ENCODE measurements at places on chromosomes 6 and 20.
A peak's percentile ranks its signal among the peaks of the same experiment; 100 is the strongest.

- DNase-seq = no peak
Measured at GRCh38 chr6:30005482-30005881, 55.6 kb upstream of the POLR1H start.

- no peak for DNase-seq
Measured at GRCh38 chr6:111558690-111559187, 46.9 kb downstream of the TRAF3IP2 start.

- DNase-seq = no peak
Measured at GRCh38 chr20:31857861-31858759, 12.2 kb downstream of the DUSP15 start.

- DNase-seq = no peak
Measured at GRCh38 chr6:31172973-31173384, 2.5 kb upstream of the POU5F1 start.

- DNase-seq = no peak
Measured at GRCh38 chr6:159508931-159509330, 184.1 kb downstream of the SOD2 start.

GRCh38 chr6:33384581-33385020 is 7.0 kb upstream of the KIFC1 start:
- DNase-seq = no peak

DNA sequence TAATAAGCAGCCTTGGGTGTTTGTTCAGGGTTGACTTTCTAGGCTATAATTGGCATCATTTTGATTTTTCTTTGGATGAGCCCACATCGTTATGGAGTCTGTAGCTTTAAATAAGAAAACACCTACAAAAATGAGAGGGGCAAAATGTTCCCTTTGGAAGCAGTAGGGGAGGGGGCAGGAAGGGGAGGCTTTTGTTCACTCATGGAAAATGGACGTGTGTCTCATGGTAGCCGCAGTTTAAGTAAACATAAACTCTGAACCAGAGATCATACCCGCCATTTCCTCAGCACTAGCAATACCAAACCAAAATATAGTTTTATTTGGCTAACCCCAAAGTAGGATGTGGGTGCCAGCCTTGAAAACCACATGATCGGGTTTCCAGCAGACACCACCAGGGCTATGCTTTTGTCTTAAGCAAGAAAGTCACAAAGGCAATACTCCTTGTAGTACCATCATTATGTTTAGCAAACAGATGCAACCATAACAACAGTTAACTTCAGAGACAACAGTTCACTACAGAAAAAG is 572.5 kb upstream of the JAG1 start:
- no peak for DNase-seq

GRCh38 chr6:130138909-130139242 is 83.9 kb downstream of the SAMD3 start:
- DNase-seq = no peak

- DNase-seq = no peak
Measured at GRCh38 chr6:41726876-41727275, 8.5 kb downstream of the TFEB start.

DNA sequence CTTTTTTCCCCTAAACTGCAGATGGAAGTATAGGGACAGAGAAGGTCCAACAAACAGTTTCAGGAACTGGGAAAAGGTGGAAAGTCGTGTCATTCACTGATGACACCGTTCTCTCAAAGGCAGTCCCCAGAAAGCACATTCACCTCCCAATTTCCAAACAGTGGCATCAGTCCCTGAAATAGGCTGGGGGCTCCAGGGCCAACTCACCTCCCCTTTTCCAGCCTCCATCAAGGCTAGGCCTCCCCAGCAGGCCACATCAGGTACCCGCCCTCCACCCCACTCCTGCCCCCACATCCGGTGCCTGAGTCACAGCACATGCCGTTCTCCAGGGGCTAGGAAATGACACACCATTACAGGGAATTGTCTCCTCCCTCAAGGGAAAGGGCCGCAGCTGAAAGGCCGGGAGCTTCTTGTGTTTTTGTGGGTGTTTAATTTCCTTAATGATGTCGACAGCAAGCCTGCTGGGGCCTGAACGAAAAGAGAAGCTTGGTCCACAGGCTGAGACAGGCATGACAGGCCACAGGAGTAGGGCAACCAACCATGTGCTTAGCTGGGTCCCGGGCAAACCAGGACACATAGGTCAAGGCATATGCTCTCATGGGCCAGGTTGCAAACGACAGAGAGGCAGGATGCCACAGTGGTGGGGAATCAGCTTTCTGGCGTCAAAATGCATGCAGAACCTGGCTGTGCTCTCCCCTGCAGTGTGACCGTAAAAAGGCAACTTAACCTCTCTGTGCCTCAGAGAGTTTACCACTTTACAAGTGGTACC is 39.2 kb downstream of the ZMYND8 start:
- peak; percentile 86 for DNase-seq

GRCh38 chr20:37880726-37881591 is 22.0 kb upstream of the VSTM2L start:
- DNase-seq = no peak

- peak; percentile 31 for DNase-seq
Measured at GRCh38 chr20:58179432-58180099, 48.9 kb downstream of the ANKRD60 start.

GRCh38 chr20:3847429-3847940 is 851 bp downstream of the MAVS start:
- no peak for DNase-seq

DNA sequence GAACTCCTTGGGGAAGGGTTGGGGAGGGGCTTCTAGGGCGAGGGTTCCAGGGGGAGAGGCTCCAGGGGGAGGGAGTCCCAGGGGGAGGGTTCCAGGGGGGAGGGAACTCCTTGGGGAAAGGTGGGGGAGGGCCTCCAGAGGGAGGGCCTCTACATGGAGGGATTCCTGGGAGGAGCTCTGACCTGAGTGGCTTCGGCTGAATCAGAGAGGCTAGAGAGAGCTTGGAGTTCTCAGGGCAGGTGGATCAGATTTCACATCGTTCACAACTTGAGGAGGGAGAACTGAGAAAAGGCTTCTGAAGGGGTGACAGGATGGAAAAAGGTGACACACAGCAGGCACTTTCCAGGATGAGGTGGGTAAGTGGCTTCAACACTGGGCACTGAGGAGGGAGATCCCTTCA is 49.1 kb downstream of the DAAM2 start:
- no peak for DNase-seq

DNA sequence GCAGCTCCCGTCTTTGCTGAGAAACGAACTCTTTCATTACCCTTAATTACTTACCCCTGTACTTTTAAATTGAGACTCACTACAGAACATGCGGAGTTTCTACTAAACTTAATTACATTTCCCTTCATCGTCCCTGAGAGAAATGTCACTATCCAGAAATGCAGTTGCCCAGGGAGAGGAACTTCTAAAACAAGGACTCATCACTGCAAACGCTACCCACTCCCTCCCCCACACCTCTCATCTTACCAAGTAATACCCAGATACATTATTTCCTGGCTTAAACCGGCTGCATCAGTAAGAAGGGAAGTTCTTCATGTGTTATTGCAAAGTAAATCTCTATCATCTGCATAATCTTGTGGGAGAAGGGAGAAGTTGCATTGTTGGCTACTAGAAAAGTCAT is 138.3 kb downstream of the IPCEF1 start:
- no peak for DNase-seq

- DNase-seq = no peak
Measured at GRCh38 chr6:42766163-42766670, 15.6 kb upstream of the BICRAL start.

DNA sequence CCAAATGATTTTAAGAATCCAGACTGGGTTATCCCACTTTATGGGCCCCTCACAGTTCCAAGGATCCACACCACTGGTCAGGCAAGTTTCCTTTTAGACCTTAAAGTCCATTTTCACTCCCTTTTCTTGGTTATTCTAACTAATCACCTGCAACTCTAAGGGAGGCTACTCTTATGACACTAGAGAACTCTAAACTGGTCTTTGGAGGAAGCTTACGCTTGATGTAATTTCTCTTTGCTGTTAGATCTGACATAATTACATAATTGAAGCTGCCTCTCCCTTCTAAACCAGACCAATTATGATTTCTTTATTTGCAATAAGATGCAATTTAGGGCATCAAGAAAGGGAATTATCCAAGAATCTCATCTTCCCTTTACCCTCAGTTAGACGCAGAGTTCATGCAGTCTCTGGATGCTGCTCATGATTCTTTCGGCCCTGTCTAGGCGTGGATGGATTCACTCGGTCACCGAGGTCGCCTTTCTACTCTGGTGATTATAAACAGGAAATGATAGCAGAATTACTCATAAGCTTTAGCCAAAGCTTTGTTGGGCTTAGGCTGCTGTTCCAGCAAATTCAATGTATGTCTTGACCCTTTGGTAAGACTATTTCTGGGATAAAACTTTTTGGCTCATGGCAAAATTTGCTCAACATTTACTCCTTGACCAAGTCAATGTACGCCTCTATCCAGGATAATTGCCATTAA is 166.4 kb upstream of the PRND start:
- DNase-seq = no peak

GRCh38 chr6:22106451-22106850 is 190.4 kb downstream of the PRL start:
- no peak for DNase-seq

- DNase-seq = peak; percentile 92
Measured at GRCh38 chr20:35120012-35120701, 27.0 kb downstream of the EDEM2 start.

DNA sequence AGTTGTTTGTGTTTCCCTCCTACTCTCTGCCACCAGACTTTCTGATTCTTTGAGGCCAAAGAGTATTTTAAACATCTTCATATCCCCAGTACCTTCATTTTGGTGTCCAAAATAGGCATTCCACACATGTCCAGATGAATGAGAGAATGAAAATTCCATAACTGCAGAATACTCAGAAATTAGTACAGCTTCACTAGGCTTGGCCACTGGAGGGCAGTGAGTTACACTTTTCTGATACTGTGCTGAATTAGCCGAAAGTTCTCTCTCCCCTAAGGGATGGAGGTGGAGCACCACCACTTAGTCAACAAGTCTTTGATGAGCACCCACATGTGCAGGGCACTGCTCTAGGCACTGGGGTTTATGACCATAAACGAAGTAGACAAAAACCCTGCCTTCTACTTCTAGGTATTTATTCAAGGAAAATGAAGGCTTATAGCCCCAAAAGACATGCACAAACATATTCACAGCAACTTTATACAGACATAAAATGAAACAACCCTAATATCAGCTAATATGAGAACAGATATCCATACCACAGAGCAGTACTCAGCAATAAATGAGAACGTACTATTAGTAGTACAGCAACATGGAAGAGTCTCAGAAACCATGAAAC is 46.1 kb upstream of the TMEM217 start:
- DNase-seq = peak; percentile 87

DNA sequence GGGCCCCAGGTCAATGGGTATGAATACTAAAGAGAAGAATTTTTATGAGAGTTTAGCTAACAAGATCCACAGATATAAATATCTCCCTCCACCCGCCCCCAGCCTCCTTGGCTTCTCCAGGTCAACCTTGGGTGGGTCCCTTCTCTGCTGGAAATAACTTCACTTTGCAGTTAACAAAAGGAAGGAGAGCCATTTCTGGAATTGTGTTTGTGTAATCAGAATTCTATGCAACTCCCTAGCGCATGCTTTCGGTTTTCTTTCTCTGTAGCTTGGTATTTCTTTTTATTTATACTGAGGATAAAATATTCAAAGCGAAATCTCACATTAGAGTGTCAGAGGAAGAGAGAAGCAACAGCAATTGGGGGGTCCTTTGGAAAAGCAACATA is 27.1 kb downstream of the RIPOR2 start:
- DNase-seq = no peak

DNA sequence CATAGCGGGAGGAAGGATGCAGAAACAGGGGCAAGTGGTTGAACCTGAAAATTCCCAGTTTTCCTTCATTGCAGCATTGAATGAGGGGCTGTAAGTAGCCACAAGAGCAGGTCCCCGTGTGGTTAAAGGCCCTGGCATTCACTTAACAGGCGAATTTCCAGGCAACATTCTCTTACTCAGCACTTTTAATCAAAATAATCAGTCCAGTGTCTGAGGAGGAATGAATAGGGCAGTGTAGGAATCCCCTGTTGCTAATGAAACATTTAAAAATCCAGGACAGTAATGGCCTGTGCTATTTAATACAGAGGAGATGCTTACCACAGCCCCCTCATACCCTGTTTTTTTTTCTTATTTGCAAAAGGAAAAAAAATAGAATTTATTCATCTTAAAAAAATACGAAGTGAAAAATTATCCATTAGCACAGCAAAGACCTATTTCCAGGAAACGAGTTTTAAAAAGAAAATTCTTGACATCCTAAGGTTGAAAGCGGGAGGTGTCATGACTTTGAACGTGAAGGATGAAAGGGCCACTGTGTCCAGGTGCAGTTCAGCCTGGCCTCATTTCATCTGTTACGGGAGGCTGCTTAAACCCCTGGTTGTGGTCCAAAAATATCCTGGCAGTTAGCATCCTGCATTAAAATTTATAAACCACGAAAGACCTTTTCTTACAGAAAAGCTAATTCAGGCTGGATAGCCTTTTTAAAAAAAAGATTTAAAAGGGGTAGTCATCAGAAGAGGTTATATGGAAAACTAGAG is 20.2 kb downstream of the MYLK4 start:
- no peak for DNase-seq

DNA sequence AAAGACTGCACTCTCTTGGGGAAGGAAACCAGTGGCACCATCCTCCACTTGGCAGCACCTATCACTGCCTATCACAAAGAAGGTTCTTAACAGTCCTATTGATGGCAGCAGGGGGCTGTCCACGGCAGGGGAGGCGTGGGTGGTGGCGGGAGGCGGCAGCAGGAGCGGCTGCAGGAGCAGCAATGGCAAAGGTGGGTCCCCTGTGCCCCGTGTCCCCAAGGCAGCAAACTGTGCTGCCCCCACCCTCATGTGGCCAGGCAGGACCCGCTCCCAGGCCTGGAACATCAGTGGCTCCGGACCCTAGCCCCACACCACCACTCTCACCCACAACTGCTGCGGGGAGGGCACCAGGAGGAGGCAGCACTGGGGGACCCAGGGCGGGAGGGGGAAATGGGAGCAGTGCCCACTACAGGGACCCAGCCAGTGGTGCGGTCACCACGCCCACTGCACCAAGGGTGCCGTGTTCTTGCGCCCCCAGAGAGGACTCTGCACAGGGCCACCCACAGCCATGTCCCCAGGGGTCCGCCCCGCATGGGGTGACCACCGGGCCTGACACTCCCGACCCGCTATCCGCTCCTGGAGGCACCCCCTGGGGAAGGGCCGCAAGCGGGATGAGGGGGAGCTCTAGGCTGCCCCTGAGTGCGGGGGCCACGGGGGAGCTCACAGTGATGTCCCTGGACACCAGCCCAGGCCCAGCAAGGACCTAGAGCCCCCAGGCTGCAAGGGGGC is 54.6 kb downstream of the GMDS start:
- DNase-seq = no peak

GRCh38 chr6:1700278-1700967 is 90.7 kb downstream of the FOXC1 start:
- DNase-seq = no peak

- DNase-seq = peak; percentile 32
Measured at GRCh38 chr6:27214126-27214601, 33.3 kb upstream of the PRSS16 start.

- peak; percentile 24 for DNase-seq
Measured at GRCh38 chr20:34891166-34892062, 15.0 kb downstream of the ACSS2 start.

DNA sequence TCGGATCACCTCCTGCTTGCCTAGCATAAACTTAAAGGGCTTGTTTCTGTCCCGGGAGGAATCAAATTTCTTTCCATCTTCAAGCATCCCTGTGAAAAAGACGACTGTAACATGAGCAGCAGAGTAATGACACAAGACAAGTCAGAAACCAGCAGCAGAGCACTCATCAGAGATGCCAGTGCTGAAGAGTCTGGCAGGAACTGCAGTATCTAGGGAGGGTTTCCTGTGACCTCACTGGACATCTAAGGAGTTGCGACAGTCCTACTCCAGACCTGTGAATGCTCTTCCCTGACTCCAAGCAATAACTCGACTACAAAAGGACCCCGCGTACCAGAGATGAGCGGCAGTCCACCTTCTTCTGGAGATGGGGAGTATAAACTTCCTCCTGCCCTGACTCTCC is 17.3 kb downstream of the FKBP1A start:
- DNase-seq = no peak

All from hematopoietic multipotent progenitor cell treated with erythropoietin and hydrocortisone succinate and interleukin-3 and kit ligand, for 8 days (in vitro differentiated cells).